HCEC 1CT (cell line): ENCODE measurements at places on chromosomes 3 and 15.
A peak's percentile ranks its signal among the peaks of the same experiment; 100 is the strongest.

DNA sequence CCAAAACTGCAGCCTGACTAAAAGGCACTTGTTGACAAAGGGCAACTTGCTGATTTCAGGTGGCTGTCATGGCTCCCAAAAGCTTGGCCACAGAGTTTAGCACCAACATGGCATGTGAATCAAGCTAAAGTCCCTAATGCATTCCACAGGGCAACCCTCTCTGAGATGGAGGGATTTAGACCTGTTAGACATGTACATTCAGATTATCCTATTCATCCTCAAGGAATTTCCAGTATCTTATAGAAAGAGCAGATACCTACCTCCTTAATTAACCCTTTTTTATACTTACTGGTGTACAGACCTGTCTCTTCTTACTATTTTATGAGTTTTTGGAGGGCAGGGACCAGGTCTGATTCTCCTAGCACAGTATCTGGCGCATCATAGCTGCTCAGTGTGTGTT is 31.3 kb downstream of the ACP3 start:
- no peak for DNase-seq

DNA sequence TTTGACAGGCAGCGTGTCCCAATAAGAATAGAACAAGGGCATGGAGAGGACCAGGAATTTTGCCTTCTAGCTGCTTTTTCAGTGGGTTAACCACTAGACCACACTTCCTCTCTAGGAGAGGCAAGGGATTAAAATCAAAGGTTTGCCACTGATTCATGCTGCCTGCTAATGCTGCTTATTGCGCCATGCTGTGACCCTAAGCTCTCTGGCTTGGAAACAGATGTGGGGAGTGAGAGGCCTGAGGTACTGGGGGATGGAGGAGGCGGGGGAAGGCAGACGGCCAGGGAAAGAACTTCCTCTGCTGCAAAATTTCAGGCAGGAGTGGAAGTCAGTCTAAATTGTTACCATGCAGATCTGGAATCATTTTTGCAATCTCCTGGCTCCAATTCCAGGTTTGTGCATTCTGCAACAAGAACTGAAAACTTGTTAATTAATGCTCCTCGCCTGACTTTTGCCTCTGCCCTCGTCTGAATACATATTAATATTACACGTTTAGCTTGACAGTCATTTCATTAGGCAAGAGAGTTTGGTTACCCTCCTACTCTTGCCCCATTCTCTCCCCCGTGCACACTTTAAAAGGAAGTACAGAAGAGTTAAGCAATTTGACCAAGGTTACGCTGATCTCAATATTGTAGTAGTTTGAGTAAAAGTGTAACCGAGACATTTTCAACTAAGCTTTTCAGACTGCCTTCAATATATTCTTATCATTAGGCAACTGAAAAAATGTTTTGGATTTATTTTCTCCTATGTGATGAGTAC is 121.7 kb upstream of the SPRED1 start:
- DNase-seq, result peak; percentile 99

GRCh38 chr15:101185336-101185735 is 66.5 kb downstream of the CHSY1 start:
- no peak for DNase-seq

DNA sequence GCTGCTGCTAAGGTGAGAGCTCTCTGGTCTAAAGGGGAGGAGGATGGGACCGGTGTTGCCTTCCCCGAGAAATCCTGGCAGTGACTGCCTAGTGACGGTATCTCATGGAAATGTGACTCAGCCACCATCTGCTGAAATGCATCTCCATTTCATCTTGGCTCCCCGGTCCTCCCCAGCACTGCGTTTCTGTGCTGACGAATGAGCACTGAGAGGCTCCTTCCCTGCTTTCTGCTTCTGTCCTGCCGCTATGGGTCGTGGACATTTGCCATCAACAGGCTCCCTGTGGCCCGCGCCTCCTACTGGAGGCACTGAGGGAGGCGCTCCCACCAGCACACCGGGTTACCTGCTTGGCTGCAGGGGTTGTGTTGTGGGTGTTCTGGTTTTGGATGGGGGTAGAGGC is 13.5 kb upstream of the SEC13 start:
- no peak for DNase-seq

- DNase-seq, result no peak
Observed at GRCh38 chr15:42858540-42858939, 62.0 kb downstream of the TTBK2 start.

- no peak for DNase-seq
Observed at GRCh38 chr3:142990721-142991120, 10.6 kb upstream of the U2SURP start.

GRCh38 chr3:125266971-125267370 is 54.4 kb upstream of the SLC12A8 start:
- no peak for DNase-seq

- no peak for DNase-seq
Observed at GRCh38 chr3:13235079-13235478, 161.8 kb upstream of the IQSEC1 start.

GRCh38 chr15:36313021-36313420 is 266.4 kb upstream of the CDIN1 start:
- DNase-seq, result peak; percentile 23

- DNase-seq, result no peak
Observed at GRCh38 chr3:56124546-56124945, 343.7 kb downstream of the ERC2 start.

- DNase-seq, result no peak
Observed at GRCh38 chr15:40932156-40932555, 3.0 kb downstream of the DLL4 start.

DNA sequence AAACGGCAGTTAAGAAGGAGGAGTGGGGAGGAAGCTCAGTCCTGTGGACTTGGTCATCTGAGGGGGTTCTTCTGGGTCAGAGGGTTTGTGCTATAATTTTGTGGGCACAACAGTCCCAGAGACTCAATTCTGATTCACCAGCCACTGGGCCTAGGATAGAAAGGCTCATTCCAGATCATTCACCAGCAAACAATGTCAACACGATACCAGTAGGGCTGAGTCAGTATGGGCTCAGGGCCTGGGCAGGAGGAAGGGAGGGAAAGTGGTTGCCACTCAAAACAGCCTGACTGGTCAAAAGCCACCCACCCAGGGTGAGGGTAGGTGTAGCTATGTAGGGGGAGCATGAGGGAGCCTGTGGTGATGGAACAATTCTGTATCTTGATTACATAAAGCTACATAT is 86.9 kb upstream of the MEX3B start:
- DNase-seq, result peak; percentile 95

GRCh38 chr3:150965436-150965835 is 7.1 kb downstream of the CLRN1 start:
- DNase-seq, result no peak

GRCh38 chr3:146501752-146502151 is 32.4 kb upstream of the PLSCR2 start:
- no peak for DNase-seq

DNA sequence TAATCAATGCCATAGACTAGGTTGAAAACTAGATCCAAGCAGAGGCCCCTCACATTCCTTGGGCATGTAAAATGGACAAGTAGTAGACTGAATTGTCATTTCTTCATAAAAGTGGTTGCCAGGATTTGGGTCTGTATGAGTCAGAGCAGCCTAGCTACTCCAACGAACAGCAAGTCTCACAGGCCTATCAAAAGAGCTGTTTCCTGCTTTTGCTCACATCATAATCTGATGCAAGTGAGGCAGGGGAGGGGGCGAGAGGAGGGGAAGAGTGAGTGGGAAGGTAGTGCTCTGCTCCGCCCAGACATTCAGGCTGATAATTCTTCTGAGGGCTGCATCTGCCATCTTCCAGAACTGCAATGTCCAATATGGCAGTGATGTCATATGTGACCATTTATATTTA is 228.9 kb upstream of the PRICKLE2 start:
- peak; percentile 32 for DNase-seq

DNA sequence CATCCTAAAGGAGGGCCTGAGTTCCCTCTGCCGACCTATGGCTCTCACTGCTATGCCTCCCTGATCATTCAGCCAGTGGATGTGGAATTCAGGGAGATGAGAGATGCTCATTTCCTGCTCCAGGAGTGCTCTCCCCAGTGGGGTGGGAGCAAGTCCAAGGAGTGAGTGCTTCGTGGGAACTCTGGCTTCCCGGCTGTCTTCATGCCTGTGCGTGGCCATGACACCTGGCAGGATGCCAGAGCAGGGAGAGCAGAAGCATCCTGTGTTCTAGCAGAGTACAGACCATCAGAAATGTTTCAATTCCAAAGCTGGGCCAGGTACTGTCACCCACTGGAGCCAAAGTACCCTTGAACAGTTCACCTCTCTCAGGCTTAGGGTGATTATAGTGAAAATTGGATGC is 45.1 kb downstream of the APH1B start:
- DNase-seq, result no peak

DNA sequence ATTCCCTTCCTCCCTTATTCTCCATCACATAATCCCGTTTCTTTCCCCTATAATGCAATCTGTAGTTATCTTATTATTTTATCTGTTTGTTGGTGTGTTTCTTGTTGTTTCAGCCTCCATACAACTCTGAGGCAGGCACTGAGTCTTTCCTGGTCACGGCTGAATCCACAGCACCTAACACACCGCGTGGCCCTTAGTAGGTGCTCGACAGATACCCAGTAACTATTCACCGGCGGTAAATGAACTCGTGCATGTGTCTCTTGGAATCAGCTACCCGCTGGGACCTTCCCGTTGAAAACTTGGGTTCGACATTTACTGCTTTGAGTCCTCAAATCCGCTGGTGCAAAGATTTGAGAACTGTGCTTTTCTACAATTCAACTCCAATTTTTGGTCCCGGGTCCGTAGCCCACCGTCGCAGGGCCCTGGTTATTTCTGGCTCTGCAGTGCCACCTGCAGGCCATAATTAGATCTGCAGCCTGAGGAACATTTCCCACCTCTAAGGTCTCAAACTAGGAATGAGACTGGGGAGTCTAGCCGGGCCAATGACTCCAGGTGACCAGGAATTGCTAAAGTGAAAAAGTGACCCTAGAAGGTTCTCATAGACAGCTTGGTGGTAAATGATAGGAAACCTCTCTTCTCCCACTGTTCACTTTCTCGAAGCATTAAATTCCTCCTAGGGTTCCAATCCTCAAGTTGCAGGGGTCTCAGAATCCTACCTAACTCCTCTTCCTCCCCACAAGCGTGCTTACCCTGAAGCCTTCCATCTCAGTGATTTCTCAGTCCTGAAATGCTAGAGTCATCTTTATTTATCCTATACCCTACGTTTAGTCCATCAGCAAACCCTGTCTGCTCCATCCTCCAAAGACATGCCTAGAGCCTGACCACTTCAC is 40.0 kb upstream of the TRH start:
- DNase-seq, result no peak

DNA sequence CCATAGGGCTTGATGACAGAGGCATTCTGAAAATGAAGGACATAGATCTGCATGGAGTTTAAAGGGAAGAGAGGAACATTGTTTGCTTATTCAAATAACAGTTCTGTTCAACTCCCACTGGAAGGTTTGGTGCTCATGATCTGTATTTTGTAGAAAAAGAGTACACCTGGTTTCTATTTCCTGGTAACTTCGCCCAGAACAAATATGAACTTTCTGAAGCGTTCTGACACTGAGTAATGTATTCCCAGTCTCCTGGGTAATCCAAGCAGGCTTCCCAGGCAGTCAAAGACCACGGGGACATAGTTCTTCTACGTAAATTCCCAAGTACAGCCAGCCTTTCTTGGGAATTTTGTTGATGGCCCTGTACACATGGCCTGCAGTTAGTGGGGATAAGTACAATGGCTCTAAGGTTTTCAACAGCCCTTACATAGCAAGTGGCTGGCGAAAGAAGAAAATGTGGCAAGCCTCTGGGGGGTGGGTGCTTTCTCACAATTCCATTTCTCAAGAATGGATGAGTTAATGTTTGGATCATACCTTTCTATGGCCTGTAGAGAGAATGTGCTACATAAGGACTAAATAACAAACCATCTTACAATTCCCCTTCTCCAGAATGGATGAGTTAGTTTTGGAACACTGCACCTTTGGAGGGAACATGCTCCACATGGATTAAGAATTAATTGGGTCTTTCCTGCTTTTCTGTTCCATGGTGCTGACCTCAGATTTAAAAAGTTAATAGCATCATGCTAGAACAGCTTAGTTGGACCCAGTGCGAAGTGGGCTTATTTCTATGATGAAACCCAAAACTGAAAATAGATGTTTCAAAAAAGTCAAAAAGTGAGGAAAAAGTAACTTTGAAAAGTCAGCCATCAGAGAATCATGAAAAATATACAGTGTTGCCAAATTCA is 52.7 kb downstream of the COL6A6 start:
- DNase-seq, result no peak

GRCh38 chr3:23949784-23950183 is 4.7 kb downstream of the NR1D2 start:
- DNase-seq, result no peak

DNA sequence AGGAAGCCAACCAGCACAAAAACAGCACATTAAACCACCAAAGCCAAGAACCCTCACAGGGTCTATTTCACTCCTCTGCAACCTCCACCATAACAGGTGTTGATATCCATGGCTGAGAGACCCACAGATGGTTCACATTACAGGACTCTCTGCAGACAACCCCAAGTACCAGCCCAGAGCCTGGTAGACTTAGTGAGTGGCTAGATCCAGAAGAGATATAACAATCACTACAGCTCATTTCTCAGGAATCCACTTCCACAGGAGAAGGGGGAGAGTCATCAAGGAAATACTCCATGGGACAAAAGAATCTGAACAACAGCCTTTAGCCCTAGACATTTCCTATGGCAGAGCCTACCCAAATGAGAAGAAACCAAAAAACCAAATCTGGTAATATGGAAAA is 168.1 kb upstream of the CD96 start:
- peak; percentile 4 for DNase-seq

- no peak for DNase-seq
Observed at GRCh38 chr3:97721446-97721845, 43.1 kb upstream of the ARL6 start.

- DNase-seq, result no peak
Observed at GRCh38 chr3:48268936-48269561, 28.1 kb downstream of the ZNF589 start.

GRCh38 chr3:159447841-159448240 is 540.8 kb upstream of the IL12A start:
- no peak for DNase-seq

- DNase-seq, result peak; percentile 61
Observed at GRCh38 chr15:66774001-66774814, 72.2 kb downstream of the SMAD6 start.

GRCh38 chr15:85793641-85794597 is 806 bp downstream of the KLHL25 start:
- DNase-seq, result peak; percentile 25

- no peak for DNase-seq
Observed at GRCh38 chr3:13642597-13642996, 93.7 kb downstream of the FBLN2 start.

GRCh38 chr3:14552717-14553116 is 12.6 kb upstream of the GRIP2 start:
- no peak for DNase-seq

DNA sequence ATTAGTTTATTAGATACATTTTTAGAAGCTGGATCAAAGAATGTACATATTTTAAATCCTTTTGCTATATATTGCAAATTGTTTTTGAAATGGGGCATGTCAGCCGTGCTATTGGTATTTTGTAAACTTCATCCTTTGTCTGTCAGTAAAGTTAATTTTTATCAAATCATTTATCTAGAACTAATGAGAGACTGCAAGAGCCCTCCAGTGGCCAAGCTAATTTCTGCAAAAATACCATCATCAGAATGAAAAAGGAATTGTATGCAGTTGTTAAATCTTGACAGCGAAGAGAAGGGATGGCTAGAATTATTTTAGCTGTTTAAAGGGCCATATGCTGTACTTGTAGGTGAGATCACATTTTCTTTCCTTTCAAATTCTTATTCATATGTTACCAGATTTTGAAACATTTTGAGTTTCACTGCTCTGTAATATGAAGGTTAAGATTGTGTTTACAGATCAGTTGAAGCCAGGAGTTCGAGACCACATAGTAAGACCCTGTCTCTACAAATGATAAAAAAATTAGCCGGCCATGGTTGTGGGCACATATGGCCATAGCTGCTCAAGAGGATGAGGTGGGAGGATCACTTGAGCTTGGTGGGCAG is 8.1 kb upstream of the CLDN11 start:
- DNase-seq, result no peak
